ENCODE measurements at places on chromosomes 11 and 22.

DNA sequence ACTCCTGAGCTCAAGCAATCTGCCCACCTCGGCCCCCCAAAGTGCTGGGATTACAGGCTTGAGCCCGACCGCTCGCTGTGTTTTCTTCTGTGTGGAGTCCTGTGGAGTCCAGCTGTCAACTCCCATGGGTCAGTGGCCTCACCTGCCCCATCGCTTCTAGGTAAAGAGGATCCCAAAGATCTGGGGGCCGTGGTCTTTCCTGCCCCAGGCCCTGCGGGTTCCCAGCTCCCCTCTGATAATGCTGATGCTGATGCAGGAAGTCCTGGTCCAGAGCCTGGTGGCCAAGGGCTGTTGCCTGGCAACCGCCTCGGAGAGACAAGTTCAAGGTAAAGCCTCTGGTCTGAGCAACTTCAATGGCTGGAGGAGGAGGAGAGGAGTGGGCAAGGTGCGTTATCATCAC is 9.6 kb downstream of the SSTR3 start:
- DNase-seq = no peak

DNA sequence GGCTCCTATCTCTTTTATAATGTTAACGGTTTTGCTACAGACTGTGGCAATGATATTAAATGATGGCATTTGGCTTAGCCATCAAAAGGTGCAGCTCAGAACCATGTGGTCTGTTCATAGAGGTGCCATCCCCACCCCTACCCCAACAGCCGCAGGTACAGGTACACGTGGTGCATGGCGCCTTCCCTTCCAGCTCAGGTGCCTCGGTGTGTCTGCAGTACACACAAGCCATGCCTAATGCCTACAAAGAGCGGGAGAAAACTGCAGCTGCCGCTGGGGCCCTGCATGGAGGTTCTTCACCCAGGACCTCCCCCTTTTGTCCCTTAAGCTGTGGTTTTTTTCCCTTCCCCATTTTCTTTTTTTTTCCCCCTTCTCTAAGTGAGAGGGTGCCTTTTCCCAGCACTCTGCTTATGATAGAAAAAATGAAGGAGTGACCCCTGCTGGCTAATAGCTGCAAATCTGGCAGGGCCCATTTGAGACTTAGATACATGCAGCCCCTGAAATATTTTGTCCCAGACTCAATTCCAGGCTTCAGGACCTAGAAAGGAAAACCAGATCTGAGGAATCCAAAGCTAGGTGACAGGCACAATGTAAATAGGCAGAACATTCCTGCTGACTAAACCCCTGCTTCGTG is 6.5 kb downstream of the OR52M1 start:
- DNase-seq = no peak

- DNase-seq = no peak
Observed at GRCh38 chr11:47007579-47007978, 71.0 kb downstream of the CSTPP1 start.

- no peak for DNase-seq
Observed at GRCh38 chr11:2666401-2666741, 33.4 kb downstream of the KCNQ1OT1 start.

DNA sequence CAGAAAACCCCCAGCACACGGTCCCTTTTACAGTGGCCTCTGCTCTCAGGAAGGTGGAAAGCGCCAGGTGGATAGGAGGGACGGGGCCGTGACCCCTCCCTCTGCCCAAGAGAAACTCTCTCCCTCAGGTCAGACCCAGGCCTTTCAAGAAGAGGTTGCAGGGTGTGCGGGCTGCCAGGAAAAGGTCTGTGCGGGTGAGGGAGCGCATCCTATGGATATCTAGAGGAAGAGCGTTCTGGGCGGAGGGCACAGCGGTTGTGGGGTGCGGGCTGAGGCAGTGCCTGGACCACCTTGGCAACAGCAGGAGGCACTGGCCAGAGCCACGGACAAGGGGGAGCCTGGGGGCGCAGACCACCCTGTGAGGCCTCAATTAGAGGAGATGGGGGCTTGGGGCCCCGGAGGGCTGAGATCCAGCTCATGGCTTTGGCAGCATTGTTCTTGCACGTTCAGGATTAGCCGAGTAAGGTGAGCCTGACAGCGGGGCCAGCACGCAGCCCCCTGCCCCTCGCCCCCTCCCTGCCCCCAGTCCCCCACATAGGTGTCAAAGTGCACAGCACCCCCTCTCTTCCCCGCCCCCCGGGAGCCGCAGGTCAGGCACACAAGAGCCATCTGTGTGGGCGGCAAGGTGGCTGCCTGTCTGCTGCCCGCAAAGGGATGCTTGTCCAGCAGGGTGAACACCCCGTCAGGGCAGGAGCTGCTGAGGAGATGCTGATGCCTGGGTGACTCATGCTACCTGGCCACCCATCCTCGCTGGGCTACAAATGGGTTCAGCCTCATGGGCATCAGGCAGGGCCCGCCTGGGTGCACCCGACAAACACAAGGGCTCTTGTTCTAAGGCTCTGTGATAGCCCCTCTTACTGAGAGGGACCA is 92.8 kb upstream of the KCNQ1OT1 start:
- DNase-seq = no peak

DNA sequence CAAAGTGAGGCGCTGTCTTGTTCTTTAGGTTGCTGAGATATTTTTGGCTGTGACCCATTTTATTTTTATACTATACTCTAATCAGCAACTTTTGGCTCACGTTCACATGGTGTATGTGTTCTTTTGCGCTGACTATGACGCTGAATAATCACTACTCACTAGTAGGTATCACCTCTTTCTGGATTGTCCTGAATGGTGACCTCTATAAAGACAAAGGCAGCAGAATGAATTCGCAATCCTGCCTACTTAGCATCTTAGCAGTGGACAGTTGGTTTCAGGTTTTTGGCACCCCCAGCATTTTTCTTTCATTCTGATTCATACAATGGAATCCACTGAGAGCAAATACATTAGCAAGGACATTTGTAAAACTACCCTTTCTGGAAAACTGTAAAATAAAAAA is 351.3 kb downstream of the JRKL start:
- DNase-seq = no peak

GRCh38 chr22:37019309-37020191 is at the start of the genes MPST and TST:
Gene MPST (plus strand): TSS chr22:37019742. CDS start chr22:37019837, 95 bp downstream.
Gene TST (minus strand): TSS chr22:37019447. CDS start chr22:37018732, 715 bp downstream.
- no peak for DNase-seq

GRCh38 chr11:50278756-50279155 is 246.1 kb downstream of the OR4C45 start:
- no peak for DNase-seq

GRCh38 chr22:40436505-40437431 is 66.4 kb downstream of the SGSM3 start:
- DNase-seq = no peak

DNA sequence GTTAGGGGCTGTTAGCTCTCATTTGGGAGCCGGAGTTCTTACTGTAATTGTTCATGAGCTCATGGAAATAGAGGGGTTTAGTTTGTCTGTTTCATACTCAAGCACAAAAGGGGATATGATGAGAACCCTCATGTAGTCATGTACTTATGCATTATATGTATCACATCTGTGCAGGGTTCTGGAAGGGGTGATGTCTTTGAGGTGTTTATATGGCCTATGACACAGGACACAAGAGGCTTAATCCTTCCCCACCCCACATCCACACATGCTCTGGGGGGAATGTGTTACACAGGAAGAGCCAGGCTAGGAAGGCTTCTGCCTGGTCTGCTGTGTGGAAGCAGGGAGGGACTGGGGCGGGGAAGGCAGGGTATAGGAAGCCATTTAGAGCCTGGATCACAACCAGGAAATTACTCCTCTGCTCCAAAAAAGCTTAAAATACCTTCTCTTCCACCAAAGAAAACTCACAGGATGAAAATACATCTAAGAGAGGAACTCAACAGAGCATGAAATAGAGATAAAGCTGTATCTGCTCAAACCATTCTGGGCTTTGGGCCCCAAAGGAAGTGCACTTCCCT is 316.1 kb downstream of the TMEM135 start:
- DNase-seq = no peak

DNA sequence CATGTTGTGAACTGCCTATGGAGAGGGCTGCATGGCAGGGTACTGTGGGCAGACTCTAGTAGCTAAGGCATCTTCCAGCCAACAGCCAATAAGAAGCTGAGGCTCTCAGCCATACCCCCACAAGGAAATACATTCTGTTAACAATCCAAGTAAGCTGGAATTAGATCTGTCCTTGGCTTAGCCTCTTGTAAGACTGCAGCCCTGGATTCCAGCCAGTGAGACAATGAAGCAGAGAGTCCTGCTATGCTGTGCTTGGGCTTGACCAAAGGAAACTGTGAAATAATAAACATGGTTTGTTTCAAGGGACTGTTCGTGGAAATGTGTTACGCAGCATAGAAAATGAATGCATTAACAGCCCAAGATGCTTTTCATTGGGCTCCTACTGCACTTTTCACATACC is 1097.4 kb upstream of the CCDC90B start:
- DNase-seq = no peak

- DNase-seq = no peak
Observed at GRCh38 chr11:9285850-9286587, 20.9 kb upstream of the DENND5A start.

DNA sequence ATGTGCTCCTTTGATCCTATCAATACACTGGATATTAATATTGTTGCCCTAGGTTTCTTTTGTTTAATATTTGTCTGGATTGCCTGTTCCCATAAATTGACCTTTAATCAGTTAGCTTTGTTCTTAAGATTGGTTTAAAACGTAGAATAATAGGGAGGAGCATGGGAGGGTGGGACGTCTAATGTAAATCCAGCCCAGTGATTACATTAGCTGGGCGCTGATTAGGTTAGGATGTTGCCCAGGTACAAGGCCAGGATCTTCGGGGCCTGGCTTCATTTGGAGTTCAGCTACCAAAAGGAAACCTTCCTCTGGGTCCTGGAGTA is at the start of gene SRSF8:
Gene SRSF8, plus strand, starts transcription at position 204 of the 323 bp plus-strand sequence. CDS start 308 bp downstream, outside the sequence.
- DNase-seq = no peak

- no peak for DNase-seq
Observed at GRCh38 chr11:91560434-91560833, 664.2 kb upstream of the FAT3 start.

GRCh38 chr11:102047305-102047924 is at the start of gene CFAP300:
Gene CFAP300 (plus strand): TSS chr11:102047437. CDS start chr11:102047471, 34 bp downstream.
- no peak for DNase-seq

- DNase-seq = no peak
Observed at GRCh38 chr11:83477772-83478171, 191.6 kb upstream of the CCDC90B start.

DNA sequence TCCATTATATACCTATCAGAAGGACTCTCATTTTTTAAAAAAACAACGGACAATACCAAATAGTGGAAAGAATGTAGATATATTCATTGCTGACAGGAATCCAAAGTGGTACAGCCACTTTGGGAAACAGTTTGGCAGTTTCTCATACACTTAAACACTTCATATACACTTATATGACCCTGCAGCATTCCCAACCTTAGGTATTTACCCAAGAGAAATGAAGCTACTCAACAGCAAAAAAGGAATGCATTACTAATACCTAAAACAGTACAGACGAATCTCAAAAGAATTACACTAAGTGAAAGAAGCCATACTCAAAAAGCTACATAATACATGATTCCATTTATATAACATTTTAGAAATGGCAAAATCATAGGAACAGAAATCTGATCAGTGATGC is 51.5 kb downstream of the RBFOX2 start:
- no peak for DNase-seq

GRCh38 chr22:36546932-36547331 is 18.0 kb upstream of the EIF3D start:
- no peak for DNase-seq

Data from activated naive CD8-positive, alpha-beta T cell treated with anti-CD3 and anti-CD28 coated beads, Interleukin-2, amount 50 U/mL, for 16 hours (primary cell).